Caco-2 (cell line): ENCODE measurements at places on chromosomes 7 and 10.

- DNase-seq, result no peak
These were observed 77.8 kb upstream of the NRP1 start for GRCh38 chr10:33412241-33412640.

DNA sequence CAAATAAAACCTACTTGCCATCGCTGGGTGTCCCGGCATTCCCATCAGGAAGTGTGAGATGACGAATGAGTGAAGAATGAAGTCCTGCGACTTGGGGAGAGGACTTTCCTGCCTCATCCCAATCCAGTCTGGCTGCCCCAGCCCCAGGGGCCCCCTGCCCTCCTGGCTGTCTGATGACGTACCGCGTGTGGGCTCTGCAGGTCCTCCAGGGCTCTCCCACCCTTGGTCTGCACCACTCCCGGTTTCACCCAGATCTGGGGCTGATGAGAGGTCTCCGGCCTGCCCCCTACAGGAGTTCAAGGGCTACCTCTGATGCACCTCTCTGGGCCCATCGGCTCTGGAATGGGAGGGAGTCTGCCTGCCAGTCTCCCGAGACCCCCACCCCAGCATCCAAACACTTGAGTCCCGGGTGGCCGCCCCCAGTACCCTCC, 9.8 kb downstream of the ATP6V1F start:
- no peak for DNase-seq

DNA sequence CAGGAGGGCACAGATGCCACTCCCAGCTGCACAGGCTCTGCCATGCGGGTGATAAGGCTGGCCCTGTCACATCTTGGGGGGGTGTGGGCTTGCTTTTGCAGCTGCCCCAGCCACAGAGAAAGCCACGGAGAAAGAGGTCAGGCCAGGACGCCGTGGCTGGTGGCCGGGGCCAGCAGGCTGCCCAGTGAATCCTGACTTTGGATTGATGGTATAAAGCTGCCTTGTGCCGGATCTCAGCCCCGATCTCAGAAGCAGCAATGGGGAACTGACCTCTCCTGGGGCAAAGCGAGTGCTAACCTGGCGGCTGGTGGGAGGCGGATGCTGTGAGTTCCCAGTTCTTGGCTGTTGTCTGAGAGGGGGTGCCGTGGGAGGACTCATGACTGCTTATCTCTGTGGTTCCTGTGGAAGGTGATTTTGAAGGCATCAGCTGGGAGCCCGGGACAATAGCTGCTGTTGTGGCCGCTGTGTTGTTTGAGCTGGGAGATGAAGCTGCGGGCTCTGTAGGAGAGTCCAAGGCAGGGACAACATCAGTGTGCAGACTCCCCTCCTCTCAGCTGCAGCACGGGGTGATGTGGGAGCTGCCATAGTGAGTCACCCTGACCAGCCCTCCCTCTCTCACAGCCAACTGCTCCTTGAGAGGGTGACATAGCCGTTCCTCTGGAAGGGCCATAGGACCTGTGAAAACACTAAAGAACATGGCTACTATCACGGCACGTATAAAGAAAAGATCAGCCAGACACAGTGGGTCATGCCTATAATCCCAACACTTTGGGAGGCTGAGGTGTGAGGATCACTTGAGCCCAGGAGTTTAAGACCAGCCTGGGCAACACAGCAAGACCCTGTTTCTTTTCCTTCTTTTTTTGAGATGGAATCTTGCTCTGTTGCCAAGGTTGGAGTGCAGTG, 17.0 kb downstream of the IL15RA start:
- peak; percentile 34 for DNase-seq

GRCh38 chr7:28921822-28922221, 36.3 kb downstream of the TRIL start:
- DNase-seq, result peak; percentile 62

DNA sequence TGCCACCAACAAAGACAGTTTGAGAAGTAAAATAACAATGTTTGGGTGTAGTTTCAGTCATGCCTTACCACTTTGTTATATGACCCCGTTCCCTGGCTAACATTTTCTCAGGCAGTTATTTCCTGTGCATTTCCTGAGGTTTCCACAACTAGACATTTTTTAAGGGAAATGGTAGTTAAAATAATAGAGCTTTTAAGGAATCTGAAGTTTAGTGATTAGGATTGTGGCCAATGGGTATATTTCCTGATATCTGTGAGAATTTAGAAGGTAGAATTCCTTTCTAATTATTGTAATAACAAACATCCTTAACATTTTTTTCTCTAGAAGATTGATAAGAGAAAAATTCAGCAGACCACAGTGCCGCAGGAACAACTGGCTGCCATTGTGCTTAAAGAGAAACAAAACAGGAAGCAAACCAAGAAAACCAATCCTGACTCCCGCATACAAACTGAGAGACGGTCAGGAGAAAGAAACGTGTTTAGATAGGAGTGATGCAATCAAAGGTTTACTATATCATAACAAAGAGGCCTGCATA, 193.6 kb downstream of the MBL2 start:
- no peak for DNase-seq

DNA sequence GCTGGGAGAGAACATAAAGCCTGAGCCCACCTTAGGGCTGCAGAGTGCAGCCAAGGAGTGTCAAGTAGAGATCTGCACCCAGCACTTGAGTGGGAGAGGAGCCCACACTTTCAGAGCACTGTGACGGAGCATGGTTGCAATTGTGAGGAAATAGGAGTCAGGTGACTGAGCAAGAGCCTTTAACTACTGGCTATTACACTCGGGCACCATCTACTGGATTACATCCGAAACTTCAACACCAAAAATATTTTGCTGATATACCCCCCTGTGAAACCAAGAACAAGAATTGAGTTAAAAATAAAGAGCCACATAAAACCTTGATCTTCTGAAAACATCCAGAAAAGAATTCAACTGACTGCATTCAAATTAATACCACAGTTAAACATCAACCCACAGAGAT, 657.9 kb downstream of the NXPH1 start:
- no peak for DNase-seq

- no peak for DNase-seq
These were observed 36.8 kb downstream of the PTN start for GRCh38 chr7:137306748-137307147.

- no peak for DNase-seq
These were observed 165.6 kb downstream of the RNLS start for GRCh38 chr10:88417387-88418030.

- no peak for DNase-seq
These were observed 1.5 kb downstream of the CPSF4 start for GRCh38 chr7:99440195-99440594.

- DNase-seq, result peak; percentile 58
These were observed 2.1 kb downstream of the CAMK2G start for GRCh38 chr10:73872190-73872710.

- no peak for DNase-seq
These were observed 10.6 kb downstream of the RPA3 start for GRCh38 chr7:7707806-7708205.

DNA sequence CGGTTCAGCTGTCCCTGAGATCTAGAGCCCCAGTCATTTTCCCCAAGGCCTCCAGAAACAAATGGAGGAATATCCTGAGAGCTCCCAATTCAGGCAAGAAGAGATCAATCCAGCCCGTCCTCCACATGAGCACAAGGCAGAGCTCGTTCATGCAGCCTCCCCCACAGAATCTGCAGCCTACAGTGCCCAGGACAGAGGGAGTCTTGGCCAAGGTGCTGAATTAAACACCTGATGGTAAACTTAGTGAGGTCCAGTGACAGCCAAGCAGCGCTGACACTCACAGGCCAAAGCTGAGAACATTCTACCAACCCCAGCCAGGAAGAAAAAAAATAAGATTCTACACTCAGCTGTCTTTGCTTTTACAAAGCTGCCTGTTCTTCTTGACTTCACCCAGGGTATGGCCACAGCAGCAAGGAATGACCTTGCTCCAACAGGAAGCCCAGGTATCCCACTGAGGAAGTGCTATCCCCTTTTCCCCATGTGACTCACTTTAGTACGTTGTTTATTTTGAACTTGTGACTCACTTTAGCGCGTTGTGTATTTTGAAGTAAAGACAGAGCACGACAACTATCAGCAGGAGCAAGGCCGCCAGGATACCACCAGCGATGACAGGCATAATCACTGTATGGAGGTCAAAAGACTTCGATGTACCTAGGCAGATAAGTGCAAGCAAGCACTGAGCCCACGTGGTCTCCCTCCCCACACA, 4.4 kb upstream of the CUZD1 start:
- DNase-seq, result no peak

GRCh38 chr10:74276416-74276815, 125.4 kb downstream of the ADK start:
- DNase-seq, result no peak

- DNase-seq, result no peak
These were observed 59.6 kb upstream of the BICC1 start for GRCh38 chr10:58453105-58453504.

DNA sequence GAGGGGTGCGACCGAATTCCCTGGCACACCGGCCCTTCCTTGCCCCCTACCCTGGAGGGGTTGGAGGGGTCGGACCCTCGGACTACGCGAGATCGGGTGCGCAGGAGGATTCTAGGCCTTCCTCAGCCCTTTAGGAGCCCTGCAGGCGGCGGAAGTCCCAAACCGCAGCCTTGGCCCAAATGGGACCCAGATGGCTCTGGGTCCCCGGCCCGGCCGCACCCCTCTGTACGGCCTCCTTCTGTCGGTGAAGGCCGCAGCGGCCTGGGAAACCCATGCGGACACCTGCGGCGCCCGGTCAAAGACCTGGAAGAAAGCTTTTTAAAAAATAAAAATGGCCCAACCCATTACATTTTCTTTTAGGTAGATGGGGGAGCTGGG, 2.4 kb upstream of the VAX1 start:
- DNase-seq, result no peak

DNA sequence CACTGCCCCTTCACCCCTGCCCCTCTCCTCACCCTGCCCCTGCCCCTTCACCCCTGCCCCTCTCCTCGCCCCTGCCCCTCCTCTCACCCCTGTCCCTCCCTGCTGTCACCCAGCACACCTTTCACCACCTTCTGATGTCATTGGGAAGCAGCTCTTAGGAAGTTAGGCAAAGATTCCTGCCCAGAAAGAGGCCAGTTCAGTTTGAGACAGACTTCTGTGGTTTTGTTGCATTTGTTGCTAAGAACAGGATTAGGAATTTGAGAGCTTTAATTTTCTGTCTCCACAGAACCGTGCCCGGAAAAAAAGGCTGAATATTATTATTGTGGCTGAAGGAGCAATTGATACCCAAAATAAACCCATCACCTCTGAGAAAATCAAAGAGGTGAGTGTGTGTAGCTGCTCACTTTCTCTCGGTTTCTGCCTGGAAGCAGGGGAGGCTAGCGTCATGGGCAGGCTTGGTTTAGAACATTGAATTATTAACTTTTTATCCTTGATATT, 39.6 kb downstream of the PFKP start:
- no peak for DNase-seq

- DNase-seq, result no peak
These were observed 164.4 kb downstream of the GLRX3 start for GRCh38 chr10:130300608-130301020.

GRCh38 chr7:72281308-72281707, 130.8 kb downstream of the CALN1 start:
- no peak for DNase-seq

- DNase-seq, result no peak
These were observed 139.2 kb downstream of the SLIT1 start for GRCh38 chr10:97046456-97047082.

- no peak for DNase-seq
These were observed 50.9 kb downstream of the EBF3 start for GRCh38 chr10:129912986-129913695.

- no peak for DNase-seq
These were observed 139.9 kb downstream of the CFTR start for GRCh38 chr7:117619681-117620080.

DNA sequence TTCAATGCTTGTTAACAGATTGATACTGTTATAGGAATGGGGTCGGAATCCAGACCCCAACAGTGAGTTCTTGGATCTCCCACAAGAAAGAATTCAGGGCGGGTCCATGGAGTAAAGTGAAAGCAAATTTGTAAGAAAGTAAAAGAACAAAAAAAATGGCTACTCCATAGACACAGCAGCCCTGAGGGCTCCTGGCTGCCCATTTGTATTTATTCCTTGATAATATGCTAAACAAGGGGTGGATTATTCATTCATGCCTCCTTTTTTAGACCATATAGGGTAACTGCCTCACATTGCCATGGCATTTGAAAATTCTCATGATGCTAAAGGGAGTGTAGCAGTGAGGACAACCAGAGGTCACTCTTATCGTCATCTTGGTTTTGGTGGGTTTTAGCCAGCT, 717.2 kb upstream of the KCND2 start:
- DNase-seq, result no peak

- DNase-seq, result no peak
These were observed 16.5 kb upstream of the SEPTIN7 start for GRCh38 chr7:35784332-35784731.

- no peak for DNase-seq
These were observed 259.7 kb downstream of the EXOC4 start for GRCh38 chr7:133512560-133512959.

DNA sequence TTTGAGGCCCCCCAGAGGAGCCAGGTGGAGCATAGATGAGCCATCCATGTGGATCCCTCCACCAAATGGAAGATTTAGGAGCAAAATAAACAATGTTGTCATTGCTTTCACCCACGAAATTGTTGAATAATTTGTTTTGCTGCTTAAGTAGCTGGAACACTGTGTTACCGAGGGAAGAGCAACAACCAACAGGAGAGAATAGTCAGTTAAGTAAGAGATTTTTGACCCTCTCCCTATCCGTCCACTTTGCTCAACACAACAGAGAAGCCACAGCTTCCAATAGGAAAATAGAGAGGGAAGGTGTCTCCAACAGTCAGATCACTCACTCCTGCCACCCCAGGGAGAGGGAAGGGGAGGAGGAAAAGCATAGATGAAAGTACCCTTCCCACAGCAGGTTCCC, 3.9 kb upstream of the ZKSCAN1 start:
- DNase-seq, result no peak

DNA sequence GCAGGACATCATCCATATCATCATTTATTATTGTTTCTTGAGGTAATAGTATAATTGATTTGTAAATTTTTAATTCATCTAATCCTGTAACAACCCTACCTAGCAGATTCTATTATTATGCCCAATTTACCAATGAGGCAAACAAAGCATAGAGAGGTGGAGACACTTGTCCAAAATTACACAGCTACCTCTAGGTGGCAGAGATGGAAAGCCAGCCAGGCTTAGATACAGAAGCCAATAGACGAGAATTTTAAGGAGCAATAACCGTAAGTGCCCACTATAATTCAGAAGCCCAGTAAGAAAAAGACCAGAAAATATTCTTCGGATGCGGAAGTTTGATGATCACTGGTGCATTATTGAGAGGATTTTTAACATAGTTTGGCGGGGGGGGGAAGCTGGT, 54.0 kb downstream of the ANK3 start:
- no peak for DNase-seq

GRCh38 chr7:1883031-1883761, 213.1 kb downstream of the ELFN1 start:
- no peak for DNase-seq

- DNase-seq, result no peak
These were observed 411.6 kb upstream of the GALNT17 start for GRCh38 chr7:70720191-70720873.

DNA sequence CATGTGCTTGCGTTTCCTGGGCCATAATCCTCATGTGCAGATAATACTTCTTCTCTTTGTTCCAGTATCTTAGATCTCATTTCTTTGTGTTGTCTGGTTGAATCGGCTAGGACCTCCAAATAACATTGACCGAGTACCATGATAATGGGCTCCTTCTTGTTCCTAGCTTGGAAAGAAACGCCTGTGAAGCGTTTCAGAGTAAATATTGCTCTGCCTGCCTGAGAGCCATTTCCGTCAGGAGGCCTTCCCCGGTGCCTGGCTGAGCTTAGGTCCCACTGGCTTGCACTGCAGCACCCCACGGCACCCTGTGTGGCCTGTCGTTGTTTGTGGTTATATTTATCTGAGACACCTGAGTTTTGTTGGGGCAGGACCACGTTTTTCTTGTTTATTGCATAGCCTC, 17.7 kb downstream of the FOXK1 start:
- DNase-seq, result no peak
